Skeletal muscle cell (primary cell): ENCODE measurements at places on chromosomes 12 and 14.
A peak's percentile ranks its signal among the peaks of the same experiment; 100 is the strongest.

DNA sequence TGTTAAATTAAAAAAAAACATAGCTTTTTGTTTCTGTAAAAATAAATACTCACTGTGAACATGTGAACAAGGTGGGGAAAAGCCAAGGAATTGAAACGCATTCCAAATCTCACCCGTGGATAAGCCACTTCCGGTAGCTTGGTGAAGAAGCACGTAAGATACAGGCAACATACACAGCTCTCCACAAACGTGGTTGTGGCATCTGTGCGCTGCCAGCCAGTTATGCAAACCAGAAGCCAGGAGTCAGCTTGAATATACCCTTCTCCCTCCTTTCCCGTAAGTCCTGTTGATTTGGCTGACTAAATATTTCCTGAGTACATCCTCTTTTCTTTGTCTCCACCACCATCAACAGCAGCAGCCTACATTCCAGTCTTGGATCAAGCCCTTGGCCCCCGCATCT lies 486.2 kb downstream of the VRK1 start:
- no peak for DNase-seq

DNA sequence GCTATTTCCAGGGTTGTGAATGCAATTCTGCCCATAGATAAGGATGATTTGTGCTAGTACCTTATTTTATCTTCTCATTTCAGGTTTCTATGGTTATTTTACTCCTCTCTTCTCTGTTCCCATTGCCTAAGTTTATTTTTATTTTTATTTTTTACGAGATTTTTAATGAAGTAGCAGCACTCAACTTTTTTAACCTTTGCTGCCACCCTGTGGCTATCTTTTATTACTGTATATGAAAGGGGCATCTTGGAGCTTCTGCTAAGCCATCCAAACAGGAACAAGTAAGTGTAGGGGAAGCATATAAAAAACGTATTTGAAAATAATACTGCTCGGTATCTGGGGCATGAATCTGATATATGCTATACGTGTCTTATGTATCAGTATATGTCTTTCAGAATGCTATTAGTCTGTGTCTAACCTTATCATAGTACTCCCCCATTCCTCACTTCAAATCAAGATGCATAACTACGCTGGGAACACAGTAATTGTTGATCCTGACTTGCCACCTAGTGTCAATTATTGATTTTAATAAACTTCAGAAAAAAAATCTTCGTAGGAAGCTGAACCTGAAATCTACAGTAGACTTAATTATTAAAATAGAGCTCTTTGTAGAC lies 60.3 kb downstream of the KLRG1 start:
- DNase-seq = no peak

DNA sequence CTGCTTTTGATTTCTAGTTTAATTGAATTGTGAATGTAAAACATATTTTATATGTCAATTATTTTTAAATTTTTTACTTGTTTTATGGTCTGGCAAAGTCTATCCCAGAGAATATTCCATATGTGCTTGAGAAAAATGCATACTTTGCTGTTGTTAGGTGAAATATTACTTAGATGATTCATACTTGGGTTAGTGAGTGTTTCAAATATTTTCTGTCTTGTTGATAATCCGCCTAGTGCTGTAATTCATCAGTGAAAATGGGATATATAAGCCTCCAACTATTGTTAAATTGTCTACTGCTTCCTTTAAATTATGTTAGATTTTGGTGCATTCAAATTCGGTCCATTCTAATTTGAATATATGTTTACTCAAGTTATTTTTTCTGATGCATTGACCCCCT lies 395.5 kb downstream of the LRFN5 start:
- no peak for DNase-seq

DNA sequence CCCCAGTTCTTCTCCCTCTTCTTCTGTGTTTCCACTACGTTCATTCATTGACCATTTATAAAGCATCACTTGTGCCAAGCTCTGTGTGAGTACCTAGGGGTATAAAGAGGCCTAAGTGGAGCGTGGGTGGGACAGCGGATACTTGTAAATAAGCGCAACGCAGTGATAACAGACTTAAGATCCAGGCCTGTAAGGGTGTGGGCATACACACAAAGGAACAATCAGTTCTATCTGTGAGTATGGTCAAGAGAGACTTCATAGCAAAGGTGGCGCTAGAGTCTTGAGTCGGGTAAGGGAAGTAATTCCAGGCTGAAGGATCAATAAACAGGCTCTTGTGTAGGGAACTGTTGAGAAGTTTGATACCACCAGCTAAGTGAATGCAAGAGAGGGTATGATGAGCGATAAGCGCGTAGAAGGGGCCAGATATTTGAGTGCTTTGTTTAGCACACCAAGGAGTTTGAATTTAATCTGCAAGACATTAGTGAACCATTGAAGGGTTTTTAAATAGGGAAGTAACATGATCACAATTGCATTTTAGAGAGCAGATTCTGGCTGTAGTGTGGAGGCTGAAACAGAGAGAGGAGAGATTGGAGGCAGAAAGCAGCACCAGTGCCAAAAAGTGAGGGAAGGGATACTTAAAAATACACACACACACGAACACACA lies 1.0 kb upstream of the GXYLT1 start:
- DNase-seq = no peak

- no peak for DNase-seq
Observed at GRCh38 chr12:10700581-10700980, 22.5 kb downstream of the YBX3 start.

- no peak for DNase-seq
Observed at GRCh38 chr12:38411426-38411825, 94.9 kb downstream of the ALG10B start.

DNA sequence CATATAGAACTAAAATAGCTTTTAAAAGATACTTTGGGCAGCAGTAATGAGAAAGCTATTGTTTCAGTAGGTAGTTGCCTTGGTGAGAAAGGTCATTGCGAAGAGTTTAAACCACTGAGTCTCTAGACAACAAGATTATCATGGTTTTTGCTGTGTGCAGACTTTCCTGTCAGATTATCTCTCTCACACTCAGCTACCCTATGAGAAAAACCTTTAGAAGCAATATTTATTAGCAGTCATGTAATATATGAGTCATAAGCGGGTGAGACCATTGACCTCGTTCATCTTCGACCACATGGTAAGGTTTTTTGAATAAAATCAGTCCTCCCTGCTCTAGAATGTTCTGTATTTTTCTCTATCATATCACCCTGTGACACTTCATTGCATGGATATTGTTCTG lies 59.9 kb downstream of the GPR65 start:
- DNase-seq = no peak

GRCh38 chr12:70338531-70338930 lies 27.6 kb upstream of the KCNMB4 start:
- DNase-seq = peak; percentile 17

- DNase-seq = no peak
Observed at GRCh38 chr14:77122526-77123125, 19.0 kb downstream of the ZDHHC22 start.

- DNase-seq = no peak
Observed at GRCh38 chr12:46269429-46270241, 792 bp upstream of the SLC38A1 start.

- peak; percentile 26 for DNase-seq
Observed at GRCh38 chr14:73491256-73492042, 716 bp downstream of the RIOX1 start.

DNA sequence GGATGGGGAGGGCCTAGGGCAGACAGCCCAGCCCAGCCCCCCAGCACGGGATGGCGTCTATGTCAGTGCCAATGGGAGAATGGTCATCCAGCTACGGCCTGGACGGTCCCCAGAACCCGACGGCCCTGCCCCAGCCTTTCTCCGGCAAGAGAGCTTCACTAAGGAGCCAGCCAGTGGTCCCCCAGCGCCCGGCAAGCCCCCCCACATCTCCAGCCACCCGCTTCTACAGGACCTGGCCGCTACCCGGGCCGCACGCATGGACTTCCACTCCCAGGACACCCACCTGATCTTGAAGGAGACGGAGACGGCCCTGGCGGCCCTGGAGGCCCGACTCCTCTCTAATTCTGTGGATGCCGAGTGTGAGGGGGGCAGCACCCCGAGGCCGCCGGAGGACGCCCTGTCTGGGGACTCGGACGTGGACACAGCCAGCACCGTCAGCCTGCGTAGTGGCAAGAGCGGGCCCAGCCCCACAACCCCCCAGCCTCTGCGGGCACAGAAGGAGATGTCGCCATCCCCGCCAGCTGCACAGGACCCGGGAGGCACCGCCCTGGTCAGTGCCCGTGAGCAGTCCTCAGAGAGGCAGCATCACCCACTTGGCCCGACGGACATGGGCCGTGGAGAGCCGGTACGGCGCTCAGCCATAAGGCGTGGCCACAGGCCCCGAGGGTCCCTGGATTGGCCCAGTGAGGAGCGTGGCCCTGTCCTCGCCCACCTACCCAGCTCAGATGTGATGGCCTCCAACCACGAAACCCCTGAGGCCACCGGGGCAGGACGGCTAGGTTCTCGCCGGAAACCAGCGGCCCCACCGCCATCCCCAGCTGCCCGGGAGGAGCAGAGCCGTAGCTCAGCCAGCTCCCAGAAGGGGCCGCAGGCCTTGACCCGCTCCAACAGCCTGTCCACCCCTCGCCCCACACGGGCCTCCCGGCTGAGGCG lies 21.9 kb downstream of the CEP170B start:
- no peak for DNase-seq
